ENCODE measurements at places on chromosomes 11 and 22.

- no peak for DNase-seq
These were observed 143.0 kb downstream of the TMEM135 start for GRCh38 chr11:87180742-87181141.

DNA sequence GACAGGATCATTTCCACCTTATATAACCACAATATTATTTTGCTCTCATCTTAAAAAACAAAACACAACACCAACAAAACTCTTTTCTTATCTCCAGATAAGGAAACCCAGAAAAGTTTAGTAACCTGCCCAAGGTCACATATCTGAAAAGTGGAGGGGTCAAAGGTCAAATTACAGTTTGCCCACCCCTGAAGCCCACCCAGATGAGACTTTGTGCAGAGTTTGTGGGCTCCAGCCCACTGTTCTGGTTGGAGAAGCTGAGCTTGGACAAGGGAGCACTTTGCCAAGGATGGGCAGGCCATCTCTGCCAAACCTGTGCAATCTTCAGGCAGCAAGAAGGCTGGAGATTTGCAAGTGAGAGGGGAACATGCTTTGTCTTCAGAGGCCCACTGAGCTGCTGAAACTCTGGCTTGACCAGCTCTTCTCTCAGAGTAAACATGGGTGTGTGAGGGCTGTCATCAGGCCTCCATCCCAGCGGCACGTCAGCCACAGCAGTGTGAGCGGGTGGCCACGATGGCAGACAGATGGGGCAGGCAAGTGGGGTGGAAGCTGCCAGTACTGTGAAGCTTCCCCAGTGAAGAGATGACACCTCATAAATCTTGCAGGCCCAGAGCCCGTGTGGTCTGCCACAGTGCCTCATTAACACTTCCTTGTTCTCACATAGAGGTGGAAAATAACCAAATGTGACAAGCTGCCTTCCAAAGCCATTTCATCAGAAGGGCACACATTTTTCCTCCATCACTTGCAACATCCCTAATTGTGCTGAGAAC lies 111.8 kb downstream of the CCDC81 start:
- no peak for DNase-seq

DNA sequence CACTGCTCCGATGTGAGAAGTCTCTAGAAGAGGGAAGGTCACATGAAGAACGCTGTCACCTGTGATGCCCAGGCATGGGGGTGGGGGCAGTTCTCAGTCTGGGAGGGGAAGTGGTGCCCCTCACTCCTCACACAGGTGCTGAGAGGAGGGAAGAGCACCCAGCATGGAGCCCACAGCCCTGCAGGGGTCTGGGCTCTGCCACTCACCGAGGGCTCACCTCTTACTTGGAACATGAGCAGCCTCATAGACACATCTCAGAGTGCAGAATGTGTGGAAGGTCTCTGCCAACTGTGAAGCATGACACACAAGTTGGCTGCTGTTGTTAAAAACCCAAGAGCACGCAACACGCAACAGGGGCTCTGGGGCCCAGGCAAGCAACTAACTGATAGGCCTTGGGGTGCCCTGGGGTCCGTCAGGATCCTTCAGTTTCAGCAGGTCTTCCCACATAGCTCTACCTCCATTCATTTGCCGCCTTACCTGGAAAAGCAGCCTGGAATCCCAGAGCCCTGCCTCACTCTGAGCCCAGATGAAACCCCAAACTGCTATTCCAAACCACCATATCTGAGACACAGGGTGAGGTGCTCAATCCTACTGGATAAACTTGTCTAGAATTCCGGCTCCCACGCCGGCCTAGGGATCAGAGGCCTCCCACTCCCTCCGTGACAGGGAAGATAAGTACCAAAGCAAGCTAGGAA lies 17.5 kb upstream of the TMPRSS4 start:
- DNase-seq: no peak

GRCh38 chr22:17079572-17079971 lies 5.2 kb upstream of the IL17RA start:
- DNase-seq: no peak

- no peak for DNase-seq
These were observed 23.0 kb upstream of the EXPH5 start for GRCh38 chr11:108616549-108616948.

- DNase-seq: no peak
These were observed 35.2 kb upstream of the CLDN5 start for GRCh38 chr22:19559324-19559811.

GRCh38 chr11:27886857-27887256 lies 186.6 kb upstream of the BDNF start:
- no peak for DNase-seq

DNA sequence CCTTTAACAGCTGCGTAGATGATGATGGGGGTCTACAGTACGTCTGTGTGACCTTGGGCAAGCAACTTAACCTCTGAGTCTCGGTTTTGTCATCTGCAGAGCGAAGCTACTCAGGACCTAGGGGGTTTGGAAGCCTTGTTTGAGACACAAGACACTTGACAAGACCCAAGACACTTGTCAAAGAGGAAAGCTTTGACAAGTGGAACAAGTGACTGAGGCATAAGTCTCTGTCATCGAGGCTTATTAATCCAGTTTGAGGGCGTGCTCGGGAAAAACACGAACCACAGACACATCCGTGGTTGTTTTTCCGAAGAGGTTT lies 732 bp upstream of the PC start:
- no peak for DNase-seq

DNA sequence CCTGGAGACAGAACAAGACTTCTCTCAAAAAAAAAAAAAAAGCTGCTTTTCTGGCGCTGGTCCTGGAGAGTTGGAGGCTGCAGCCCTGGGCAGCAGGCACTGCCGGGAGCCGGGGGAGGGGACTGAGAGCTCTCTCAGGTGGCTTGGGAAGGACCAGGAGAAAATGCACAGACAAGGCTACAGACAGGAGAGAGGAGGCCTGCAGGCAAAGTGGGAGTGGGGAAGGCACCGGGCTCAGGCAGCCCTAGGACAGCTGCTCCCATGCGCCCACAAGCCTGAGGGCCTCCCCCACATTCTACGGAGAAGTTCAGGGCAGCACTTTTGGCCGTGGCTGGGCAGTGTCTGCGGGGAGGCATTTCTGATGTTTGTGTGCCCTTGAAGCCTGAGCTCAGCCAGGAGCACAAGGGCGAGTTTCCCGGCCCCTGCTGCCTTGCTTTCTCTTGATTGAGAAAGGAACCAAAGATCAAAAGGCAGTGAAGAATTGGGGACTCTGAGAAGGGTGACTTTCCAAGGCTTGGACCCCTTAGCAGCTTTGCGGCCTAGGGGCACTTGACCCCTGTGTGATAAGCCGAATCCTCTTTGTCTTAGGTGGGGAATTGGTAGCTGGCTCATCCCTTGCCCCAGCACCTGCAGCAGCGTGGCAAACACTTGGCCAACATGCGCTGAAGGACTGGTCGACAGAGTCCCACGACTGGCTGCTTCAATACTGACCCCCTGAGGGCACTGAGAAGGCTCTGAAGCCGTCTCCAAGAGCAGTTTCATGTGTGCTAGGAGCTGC lies 35.3 kb downstream of the PPM1F start:
- DNase-seq: no peak

DNA sequence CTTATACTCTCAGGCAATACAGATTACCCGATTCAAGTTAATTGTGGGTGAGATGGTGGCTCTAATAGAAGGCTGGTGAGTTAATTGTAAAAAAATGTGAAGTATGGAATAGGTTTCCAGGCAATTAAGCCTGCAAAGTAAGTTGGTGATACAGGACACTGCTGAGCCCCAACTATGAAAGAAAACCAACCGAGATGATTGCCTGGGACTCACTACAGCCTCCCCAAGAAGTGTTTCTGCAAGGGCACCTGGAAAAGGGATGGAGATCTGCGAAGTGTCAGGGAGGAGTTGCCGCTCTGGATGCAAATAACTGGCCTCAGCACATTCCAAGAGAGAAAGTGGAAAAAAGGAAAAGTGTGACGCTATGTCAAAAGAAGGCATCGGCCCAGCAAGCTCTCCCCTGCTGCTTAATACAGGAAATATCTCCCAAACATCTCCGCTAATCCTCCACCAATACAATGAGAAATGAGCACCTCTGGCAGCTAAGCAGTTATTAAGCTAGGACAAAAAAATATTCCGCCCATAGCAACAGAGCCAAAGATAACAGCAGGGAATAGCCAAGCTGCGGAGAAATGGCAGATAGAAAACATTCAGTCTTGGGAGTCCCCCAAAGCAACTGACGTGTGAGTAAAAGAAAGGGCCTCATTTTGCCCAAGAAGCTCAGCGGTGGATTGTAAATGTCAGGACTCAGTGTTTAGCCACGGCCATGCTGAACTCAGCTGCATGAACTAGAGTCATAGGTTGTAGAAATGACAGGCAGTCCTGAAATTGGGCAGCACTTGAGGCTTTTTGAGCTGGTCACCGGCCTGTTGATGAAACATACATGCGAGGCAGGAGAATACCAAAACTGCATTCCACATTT lies 133.7 kb downstream of the SNX19 start:
- DNase-seq: no peak

GRCh38 chr11:117717485-117718314 lies 79.3 kb downstream of the DSCAML1 start:
- no peak for DNase-seq

DNA sequence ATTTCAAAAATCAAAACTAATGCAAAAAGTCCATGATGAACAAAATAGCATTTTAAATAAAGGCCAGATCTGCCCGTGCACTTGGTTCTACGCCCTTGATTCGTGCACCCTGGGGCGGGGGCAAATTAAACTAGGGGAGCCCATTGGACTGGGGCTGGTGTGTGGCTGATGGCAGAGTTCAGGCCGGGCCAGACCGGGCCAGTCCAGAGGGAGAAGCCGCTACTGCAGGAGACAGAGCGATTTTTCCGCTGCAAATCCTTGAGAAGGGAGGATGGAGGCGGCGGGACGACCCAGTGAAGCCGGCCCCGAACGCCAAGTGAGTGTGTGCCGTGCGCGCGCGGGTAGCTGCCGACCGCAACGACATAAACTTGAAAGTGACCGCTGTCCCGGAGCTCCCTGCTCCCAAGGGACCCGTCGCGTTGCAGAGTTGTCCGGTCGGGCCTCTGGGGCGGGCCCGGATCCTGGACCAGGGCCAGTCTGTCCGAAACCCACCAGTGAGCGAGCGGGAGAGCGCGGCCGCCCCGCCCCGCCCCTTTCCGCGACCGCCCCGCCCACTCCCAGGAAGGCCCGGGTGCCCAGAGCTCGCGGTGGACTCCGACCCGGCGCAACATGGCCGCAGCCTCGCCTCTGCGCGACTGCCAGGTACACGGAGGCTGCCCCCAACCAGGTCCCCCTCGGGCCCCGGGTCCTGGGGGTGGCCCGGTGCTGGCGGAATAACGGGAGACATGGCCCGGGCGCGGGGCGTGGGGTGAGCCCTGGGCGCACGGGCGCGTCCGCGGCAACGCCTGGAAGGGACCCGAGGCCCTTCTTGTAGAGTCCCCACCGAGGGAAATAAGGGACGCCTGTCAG lies at the start of gene TTC38:
Gene TTC38, plus strand, starts transcription at position 578 of the 849 bp plus-strand sequence. Its CDS starts 32 bp downstream, at position 610.
- DNase-seq: peak; percentile 81

DNA sequence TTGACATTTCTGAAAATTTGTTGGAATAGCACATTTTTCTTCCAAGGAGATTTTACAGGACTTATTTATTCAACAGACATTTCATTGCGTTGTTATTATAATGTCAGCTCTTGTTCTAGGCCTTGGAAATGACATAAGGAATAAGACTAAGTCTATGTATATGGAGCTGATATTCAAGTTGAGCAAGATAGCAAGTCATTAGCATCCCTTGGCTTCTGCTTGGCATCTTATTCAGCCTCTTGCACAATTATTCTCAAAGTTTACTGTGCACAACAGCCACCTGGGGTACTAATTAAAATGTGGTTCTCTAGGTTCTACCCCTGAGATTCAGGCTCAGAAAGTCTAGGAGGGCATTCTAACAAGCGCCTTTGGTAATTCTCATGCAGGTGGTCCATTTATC lies 304.8 kb upstream of the DDI1 start:
- no peak for DNase-seq

- no peak for DNase-seq
These were observed 47.3 kb downstream of the CTTN start for GRCh38 chr11:70445605-70446004.

GRCh38 chr11:82832983-82833382 lies 67.2 kb downstream of the PRCP start:
- DNase-seq: no peak

- no peak for DNase-seq
These were observed 39.3 kb downstream of the MCAM start for GRCh38 chr11:119277660-119278059.

- DNase-seq: no peak
These were observed 455.9 kb upstream of the CNTN5 start for GRCh38 chr11:98564881-98565280.

- DNase-seq: no peak
These were observed 33.3 kb downstream of the AMPD3 start for GRCh38 chr11:10488121-10488933.

- no peak for DNase-seq
These were observed 225.6 kb downstream of the BLID start for GRCh38 chr11:121890377-121890776.

DNA sequence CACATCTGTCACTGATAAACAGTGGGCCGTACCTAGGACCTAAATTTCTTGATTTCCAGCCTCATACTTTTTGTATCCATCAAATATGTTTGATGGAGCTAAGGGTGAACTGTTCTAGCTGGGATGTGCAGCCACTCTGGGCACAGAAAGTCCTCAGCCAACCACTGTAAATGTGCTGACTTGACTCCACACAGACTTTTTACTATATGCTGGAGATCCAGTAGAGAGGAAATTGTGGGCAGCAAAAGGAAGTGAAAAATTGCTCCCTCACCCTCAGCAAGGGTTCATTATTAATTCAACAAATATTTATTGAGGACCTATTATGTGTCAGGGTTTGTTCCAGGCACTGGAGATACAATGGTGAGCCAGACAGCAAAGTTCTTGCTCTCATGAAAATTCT lies 54.2 kb upstream of the AMPD3 start:
- no peak for DNase-seq

GRCh38 chr11:65078151-65078550 lies 5.7 kb downstream of the CDCA5 start:
- peak; percentile 73 for DNase-seq

DNA sequence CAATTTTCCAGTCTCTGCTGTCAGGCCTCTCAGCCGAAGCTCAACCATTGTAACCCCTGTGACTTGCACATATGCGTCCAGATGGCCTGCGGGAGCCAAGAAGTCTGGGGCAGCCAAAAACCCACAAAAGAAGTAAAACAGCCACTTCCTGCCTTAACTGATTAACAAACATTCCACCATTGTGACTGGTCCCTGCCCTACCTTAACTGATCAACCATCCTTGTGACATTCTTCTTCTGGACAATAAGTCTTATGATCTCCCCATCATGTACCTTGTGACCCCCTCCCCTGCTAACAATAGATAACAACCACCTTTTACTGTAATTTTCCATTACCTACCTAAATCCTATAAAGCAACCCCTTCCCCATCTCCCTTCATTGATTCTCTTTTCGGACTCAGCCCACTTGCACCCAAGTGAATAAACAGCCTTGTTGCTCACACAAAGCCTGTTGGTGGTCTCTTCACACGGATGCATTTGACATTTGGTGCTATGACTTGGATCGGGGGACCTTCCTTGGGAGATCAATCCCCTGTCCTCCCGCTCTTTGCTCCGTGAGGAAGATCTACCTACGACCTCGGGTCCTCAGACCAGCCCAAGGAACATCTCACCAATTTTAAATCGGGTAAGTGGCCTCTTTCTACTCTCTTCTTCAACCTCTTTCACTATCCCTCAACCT lies 1.3 kb upstream of the NDUFC2 start:
- DNase-seq: no peak

GRCh38 chr11:128686745-128687177 lies 7.1 kb upstream of the FLI1 start:
- DNase-seq: peak; percentile 66

Data from germinal center (tissue), 1 donor.